ENCODE measurements at places on chromosomes 2 and 18.

- no peak for DNase-seq
Observed at GRCh38 chr2:110931648-110932047, 189.1 kb upstream of the BCL2L11 start.

GRCh38 chr2:20584399-20585358 lies 66.2 kb downstream of the HS1BP3 start:
- DNase-seq = no peak

- DNase-seq = peak; percentile 60
Observed at GRCh38 chr2:28390241-28390745, 2.4 kb upstream of the FOSL2 start.

GRCh38 chr18:12518326-12518725 lies 110.6 kb downstream of the PRELID3A start:
- no peak for DNase-seq

DNA sequence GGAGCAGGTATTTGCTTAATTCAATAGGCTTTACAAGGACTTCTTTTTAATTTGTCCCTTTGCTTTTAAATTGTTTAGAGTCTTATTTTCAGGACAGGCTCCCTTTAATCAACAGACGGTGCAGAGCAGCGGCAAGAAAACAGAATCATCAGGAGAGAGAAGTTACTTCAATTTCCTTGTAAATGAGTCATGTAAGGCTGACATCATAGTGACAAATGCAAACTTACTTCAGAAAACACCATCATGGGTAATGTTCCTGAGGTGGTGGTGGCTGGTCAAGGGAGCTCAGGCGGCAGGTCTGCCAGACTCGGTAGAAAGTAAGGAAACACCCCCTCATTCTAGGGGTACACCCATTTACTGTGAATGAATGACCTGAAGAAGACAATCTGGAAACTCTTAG lies 395.1 kb downstream of the FBXO15 start:
- DNase-seq = no peak

GRCh38 chr2:186459009-186459408 lies 27.1 kb upstream of the ZC3H15 start:
- no peak for DNase-seq

DNA sequence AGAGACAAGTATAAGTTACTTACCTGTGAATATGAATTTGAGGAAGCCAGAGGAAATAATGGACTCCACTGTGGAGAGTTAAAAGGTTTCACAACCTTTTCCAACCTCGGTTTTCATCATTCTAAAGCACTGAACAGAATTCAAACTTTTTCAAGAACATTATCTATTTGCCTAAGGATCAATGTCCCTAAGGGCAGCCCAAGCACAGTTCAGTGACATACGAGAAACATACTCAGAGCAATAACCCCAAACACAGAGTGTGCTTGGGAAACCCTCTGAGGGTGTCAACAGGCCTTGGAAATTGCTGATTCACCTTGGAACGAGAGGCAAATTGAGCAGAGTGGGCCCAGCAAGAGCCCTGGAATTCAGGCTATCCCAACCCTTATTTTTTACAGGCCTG lies at the start of gene ABCB11:
ABCB11 (minus strand) TSS at position 123 of the 400 bp plus-strand sequence. CDS start 13,199 bp downstream, outside the sequence.
- no peak for DNase-seq

GRCh38 chr2:102063941-102064678 lies 72.3 kb downstream of the IL1R2 start:
- no peak for DNase-seq

- DNase-seq = no peak
Observed at GRCh38 chr2:17813742-17814473, 2.4 kb upstream of the MSGN1 start.

GRCh38 chr2:221553333-221553732 lies 18.8 kb downstream of the EPHA4 start:
- no peak for DNase-seq

DNA sequence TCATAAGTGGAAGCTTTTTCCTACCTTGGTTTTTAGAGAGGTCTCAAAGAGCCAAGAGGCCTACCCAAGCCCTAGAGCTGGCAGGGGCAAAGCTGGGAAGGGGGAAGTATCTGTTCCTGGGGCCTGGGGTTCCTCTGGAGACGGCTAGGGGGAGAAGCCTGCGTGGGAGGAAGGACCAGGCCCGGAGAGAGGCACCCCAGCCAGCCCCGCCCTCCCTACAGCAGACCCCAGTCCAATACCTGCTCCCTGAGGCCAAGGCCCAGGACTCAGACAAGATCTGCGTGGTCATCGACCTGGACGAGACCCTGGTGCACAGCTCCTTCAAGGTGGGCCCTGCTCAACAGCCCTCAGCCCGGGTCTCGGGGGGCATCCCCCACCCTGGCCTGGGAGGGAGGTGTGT lies 2.2 kb downstream of the CTDSP1 start:
- no peak for DNase-seq

DNA sequence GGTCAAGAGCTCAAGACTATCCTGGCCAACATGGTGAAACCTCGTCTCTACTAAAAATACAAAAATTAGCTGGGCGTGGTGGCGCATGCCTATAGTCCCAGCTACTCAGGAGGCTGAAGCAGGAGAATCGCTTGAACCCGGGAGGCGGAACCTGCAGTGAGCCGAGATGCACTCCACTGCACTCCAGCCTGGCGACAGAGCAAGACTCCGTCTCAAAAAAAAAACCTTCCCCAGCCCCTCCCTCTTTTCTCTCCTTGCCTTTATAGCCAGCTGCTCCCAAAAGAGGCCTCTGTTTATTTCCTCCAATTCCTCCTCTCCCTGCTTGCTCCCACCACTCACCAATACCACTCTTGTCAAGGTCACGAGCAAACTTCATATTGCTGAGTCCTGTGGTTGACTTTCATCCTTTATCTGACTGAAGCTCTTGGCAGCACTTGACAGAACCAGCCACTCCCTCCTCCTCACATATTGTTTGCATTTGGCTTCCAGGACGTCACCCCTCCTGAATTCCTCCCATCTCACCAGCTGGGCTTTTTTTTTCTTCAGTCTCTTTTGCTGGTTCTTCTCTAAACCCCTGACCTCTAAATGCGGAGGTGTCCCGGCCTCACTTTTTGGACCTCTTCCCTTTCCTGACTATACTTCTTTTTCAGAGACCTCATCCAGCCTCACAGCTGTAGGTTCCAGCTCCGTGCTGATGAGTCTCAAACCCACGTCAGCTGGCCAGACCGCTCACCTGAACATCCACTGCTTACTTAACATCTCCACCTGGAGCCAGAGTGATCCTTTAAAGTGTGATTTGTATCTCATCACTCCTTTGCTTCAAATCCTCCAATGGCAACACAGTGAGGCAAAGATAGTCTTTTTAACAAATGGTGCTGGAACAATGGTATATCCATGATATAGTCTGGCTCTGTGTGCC lies 84.6 kb upstream of the CAB39 start:
- DNase-seq = no peak

DNA sequence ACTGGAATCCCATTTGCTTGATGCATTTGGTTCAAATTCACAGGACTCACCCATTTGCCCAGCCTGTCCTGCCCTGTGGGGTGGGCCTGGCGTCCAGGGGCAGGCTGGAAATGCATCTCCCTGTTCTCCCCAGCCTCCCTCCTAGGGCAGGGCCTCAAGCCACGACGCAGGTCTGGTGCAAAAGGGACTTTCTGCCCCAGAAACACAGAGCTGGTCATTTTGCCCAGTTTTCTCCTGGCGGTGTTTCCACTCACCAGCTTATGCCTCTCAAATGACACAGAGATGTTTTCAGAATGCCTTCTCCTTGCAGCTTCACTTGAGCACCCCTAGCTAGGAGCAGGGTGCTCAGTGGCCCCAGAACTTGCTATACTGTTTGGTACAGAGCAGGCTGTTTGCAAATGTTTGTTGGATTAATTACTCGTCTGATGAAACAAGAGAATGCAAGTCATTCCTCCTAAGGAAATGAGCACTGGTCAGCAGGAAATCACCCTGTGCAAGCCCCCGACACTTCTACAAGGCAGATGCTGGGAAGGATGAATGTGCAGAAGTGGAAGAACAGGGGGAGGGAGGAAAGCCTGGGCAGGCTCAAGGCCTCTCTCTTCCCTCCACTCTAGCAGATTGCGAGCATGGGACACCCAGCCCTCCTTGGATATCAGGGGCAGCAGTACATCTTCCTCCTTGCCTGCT lies 164.3 kb upstream of the APCDD1 start:
- no peak for DNase-seq

DNA sequence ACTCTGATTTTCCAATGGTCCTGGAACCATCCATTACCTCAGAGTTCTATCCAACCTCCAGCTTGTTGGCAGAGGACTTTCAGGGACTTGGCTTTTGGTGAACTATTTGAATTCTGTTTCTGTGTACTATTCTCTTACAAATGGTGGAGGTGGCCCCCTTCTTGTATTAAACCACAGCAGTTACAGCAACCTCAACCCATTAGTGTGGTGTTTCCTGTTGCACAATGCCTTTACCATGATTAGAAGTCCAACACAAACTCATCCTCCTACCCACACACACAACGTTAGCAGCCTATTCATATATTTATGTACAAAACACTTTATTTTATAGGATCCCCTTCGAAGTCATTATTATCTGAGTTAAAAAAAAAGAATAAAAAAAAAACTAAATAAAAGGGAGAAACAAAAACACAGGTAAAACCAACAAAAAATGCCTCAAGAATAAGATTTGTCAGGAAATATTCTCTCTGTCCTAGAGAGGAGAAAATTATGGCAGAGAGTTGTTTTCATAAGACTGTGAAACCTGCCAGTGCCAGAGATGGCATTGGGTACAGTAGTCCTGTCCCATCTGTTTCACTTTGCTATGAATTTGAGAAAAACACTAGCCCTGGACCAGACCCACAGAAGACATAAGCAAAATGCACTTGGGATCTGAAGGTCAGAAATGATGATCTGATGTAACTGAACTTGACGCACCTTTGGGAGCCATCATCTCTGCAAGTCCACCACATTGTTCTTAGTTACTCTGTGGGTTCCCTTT lies 1896.0 kb upstream of the PIK3C3 start:
- DNase-seq = no peak

DNA sequence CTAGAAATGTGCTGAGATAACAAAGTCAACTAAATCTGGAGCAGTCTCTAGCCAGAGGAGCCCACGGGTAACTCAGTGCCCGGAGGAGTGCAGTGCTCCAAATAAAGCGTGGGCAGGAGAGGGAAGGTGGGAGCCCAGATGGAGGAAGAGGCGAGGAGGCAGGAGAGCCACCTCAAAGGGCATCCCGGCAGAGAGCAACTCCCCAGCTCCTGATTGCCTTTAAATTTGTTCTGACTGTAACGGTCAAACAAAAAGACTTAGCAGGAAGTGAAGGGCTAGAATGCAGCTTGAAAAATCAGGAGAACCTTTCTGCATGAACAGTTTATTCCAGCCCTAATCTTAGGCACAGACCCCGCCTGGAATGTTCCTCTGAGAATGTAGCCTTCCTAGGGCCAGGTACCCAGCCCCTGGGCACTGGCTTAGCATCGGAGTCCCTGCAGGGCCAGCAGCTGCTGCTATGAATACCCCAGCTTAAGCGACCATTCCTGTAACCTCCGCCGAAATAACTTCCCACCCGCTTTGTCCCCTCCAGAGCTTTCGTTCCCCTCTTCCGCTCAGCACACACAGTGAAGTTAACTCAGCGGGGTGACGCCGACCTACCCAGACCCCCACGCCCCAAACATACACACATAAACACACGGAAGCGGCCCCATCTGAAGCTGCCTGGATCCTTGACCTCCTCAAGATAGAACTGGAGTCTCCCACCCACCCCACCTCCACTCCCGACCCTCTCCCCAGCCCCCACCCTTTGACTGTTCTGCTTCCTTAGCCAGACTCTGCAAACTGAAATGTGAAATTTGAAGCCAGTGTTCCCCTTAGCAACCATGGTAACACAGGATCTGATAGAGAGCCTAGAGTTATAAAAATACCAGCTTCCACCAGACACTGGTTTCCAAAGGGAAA lies 123.2 kb downstream of the SMAD7 start:
- no peak for DNase-seq

DNA sequence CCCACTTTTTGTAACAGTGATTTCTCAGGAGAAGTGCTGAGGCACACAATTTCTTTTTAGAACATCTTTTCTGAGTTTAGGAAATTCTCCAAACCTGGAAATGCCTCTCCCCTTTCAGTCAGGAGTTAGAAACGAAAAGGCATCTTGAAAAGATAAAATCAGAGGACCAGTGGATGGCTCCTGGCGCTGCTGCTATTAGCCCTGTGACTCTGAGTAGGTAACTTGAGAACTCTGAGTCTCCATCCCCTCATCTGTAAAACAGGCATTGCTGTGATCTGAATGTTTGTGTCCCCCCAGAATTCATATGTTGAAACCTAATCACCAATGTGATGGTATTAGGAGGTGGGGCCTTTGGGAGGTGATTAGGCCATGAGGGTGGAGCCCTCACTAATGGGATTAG lies 50.2 kb downstream of the EHD3 start:
- DNase-seq = no peak

- DNase-seq = no peak
Observed at GRCh38 chr2:120550282-120550681, 185.4 kb upstream of the GLI2 start.

DNA sequence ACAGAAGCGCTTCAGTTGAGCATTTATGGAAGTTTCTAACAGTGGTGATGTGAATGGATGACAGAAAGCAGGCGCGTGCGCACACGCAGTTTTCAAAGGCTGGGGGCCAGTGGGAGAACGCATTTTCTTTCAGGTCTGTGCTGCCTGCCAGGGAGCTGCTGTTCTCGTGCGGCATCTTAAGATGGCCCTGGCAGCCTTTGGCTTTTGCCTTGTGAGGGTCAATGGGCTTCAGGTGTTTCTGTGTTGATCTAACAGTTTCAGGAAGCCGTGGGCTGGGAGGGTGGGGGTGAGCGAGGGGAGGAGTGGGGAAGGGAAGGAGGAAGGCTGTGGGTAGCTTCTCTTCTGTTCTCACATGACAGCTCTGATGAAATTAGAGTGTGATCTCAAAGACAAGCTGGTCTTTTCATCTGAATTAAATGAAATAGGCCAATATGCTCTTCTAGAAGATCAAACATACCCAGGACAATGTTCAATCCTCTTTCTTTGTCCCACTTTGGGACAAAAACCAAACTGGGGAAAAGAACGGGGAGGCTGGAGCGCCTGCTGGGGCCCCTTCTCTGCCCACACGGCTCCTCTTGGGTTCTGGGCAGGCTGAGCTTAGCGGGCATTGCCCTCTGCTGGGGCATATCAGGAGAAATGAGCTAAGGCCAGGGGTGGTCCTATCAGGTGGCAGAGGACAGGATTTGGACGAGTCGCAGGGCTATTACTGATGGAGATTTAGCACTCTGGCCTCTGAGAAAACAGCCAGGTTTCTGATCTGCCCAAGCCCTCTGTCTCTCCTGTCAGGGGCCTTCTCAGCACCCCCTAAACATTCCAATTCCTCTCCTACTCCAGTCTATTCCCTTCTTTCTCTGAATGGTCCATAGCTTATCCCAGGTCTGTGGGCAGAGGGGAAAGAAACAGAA lies 126.2 kb upstream of the LGALSL start:
- peak; percentile 14 for DNase-seq
